ENCODE measurements at places on chromosomes 2 and 18.

DNA sequence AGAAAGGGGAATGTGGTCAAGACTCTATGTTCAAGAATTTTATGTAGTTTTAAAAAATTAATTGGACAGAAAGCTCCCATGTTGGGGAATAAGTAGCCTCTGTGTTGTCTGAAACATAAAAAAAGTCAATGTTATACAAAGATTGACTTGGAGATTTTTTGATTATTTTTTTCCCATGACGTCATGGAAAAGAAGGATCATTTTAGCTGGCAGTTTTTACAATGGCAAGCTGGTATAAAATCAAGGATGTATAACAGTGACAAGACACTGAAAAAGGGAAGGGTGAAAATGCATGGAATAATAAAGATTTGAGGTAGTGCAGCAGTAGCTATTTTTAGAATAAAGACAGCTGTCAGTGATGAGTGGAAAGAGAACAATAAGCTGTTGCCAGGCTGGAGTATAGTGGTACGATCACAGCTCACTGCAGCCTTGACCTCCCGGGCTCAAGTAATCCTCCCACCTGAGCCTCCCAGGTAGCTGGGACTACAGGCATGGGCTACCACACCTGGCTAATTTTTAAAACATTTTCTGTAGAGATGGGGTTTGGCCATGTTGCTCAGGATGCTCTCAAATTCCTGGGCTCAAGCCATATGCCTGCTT, 9.2 kb downstream of the SLC39A10 start:
- DNase-seq = no peak

GRCh38 chr2:47519147-47519537, 116.2 kb downstream of the MSH2 start:
- DNase-seq = no peak

GRCh38 chr18:58730618-58731017, 59.4 kb downstream of the MALT1 start:
- DNase-seq = no peak

DNA sequence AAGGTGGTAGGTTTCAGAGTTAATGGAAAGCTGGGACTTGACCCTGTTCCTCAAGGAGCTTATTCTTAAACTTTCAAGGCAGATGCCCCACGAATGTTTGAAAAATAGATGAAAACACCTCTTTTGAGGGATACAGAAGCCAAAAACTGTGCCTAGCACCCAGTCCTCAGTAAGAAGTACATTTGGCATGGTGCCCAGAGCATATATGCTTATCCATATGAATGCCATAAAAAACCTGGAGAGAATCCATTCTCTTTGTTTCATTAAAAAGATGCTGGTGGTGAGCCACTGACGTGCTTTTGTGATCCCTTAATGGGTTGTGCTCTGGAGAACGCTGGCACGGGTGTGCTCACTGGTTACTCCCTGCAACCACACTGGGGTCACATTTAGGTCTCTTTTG, 69.0 kb downstream of the IL1R2 start:
- no peak for DNase-seq

DNA sequence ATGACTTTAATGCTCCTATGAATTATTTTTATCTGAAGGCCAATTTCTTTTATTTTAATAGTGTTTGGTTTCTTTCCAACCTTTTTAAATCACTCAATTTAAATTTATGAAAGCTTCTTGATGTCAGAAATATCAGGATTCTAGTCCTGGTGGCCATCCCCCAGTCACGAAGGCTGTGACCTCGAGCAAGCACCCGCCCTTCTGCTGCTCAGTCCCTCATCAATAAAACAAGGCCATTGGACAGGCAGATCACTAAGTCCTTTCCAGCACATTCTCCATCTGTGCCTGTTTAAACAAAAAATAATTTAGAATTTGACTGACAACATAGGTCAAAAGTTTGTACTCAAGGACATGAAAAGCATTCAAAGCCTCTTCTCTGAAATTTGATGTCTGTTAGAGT, 483.6 kb upstream of the VRK2 start:
- DNase-seq = no peak

- DNase-seq = no peak
Measured at GRCh38 chr2:144208924-144209323, 311.0 kb downstream of the ZEB2 start.

GRCh38 chr18:33421225-33421624, 19.3 kb downstream of the CCDC178 start:
- DNase-seq = no peak

GRCh38 chr2:74186038-74186437, 7.4 kb upstream of the MOB1A start:
- DNase-seq = no peak

GRCh38 chr2:8457699-8458502, 224.0 kb upstream of the ID2 start:
- DNase-seq = no peak

DNA sequence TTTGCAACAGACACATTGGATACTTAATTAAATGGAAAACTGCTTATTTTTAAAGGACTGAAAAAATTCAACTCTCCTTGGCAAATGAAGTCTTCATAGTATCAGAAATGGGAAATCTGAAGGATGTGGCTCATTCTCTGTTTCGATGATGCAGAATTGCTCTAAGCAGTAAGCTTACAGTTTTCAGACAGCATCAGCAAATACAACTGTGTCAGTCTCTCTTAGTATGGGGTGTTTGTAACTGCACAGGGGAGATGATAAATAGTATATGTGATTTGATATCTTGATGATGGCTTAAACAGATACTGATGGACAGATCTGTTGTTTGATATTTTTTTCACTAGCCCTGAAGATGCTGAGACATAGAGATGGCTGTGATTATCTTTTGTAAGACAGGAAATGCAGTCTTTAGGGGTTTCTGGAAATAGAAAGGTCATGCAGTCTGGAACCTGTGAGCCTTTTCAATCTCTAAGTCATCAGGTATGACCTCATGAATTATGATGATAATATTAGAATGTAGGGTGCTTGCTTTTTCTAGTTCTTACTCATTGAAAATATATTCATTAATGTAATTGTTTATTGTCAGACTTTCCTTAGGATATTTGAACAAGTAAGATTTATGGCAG, 84.2 kb downstream of the SLC4A10 start:
- no peak for DNase-seq

GRCh38 chr2:118473846-118474540, 373.5 kb downstream of the EN1 start:
- DNase-seq = no peak

- no peak for DNase-seq
Measured at GRCh38 chr2:158786897-158787296, 8.2 kb upstream of the DAPL1 start.

DNA sequence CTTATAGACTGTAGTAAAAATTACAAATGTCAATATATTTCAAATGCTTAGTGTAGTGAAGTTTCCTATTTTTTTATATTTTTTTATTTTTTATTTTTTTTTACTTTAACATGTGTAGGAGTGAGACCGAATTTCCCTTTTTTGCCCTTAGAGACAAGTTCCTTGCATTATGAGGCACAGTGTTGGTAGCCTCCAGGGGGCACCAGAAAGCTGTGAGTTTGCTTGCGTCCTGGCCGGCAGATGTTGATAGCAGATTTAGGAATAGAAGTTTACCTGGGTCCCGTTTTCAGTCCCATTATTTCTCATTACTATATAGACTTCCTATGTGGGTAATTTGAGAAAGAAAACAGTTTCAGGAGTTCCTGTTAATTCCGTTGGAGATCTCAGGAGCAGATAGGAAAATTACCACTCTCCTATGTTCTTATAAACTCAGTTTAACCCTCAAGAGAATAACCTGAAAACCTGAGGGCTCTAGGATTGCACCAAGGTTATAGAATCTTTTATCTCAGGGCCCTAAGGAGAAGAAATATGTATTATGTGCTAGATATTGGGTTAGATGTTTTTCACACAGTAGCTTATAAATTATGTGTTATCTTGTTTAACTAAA, 157.5 kb upstream of the SESTD1 start:
- DNase-seq = no peak

GRCh38 chr2:17620280-17620679, 79.8 kb downstream of the VSNL1 start:
- DNase-seq = no peak

DNA sequence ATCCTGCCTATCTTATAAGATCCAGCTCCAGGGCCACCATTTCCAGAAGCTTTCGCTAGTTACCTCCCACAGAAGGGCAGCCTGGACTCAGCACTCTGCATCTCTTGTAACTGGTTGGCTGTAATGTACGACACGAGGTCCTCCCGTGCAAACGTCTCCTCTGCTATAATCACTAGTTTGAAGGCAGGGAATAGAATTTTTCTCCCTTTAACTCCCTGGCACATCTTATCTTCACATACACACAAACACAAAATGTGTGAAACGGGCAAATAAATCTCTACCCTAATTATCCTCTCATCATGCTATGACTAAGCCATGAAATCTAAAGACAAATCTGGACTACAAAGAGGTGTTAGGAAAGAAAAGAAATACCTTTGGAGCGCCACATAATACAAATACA, 36.8 kb downstream of the RNU4ATAC start:
- no peak for DNase-seq

All from T follicular helper cell (primary cell).